Right hindlimb (tissue), 1 donor: ENCODE measurements at places on chromosomes 6 and 20.

DNA sequence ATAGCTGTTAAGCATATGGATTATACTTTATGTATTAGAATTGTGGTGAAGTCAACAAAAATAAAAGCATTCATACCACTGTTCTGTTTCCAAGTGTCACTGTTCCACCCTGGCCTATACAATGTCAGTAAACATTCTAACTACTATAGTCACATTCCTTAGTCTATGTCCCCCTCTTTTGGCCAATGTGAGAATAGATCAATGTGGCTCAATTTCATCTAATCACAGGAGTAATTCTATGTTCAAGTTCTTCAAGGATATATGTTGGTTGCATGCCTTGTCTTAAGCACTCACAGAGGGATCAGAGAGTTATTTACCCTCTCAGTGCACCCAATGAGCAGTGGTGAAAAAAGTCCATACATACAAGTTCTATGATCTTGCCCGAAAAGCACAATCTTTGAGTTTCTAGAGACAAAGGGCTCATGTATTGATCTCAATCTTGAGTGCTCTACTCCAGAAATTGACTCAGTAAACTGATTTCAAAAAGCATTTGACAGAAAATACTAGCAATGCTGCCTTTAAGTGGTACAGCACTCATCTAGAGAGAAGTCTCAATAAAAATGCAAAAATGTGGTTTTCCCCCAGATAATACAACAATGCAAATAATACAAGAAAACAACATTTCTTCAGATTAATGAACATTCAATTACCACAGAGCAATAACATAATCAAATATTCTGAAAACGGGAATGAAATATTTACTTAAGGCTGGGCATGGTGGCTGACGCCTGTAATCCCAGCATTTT, 16.5 kb downstream of the SMLR1 start:
- DNase-seq = no peak

DNA sequence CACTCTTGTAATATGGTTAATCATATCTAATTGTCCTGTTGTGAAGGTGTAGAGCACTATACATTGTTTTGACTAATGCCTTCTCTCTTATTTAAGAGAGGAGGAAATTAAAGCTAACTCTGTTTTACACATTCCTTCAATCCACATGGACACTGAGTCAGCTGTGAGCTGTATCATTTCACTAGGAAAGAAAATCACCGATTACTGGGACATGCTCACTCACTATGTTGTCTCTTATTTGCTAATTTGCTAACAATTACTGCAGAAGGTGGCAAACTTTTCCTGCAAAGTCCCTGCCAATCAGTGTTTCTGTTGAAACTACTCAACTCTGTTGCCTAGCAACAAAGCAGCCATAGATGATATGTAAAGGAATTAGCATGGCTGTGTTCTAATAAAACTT, 98.2 kb downstream of the BCAS1 start:
- DNase-seq = no peak

GRCh38 chr6:27478141-27478705, 5.3 kb upstream of the ZNF184 start:
- DNase-seq = no peak

DNA sequence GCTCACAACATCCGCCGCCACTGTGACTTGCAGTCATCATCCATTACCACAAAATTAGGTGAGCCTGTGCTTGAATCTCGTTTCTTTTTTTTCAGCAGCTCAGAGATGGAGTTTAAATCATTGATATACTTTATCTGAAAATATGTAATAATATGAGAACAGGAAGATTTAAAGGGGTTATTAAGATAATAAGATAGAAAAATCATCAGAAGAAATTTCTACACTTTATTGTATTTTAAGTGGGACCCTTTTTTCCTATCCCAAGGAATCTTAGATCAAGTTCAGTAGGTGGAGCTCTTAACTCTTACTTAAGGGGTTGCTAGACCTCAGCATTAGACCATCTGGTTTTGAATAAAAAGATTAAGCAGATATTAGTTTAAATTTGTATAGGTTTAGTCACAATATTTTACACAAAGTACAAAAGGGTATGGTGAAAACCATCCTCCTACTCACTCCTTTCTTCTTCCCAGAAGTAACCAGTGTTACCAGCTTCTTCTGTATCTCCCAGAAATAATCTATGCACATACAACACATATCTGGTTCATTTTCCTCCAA, 9.4 kb upstream of the NCOA7 start:
- DNase-seq = no peak

GRCh38 chr6:24441599-24441904, 38.8 kb downstream of the MRS2 start:
- no peak for DNase-seq

DNA sequence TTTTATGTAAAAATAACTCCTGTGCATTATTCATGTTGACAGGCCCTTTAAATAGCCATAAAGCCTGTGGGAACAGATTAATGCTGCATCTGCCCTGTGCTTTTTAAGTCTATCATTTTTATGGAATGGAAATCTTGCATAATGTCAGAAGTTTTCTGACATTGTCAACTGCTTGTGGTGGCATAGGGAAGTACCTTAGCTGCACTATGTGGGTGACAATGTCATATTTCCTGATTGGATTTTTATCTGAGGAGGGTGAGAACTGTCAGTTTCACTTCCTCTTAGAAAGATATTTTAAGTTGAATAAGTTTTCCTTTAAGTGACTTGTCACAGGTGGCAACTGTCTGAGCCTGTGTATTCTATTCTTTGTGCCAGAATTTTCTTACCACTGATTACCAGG, 267.9 kb downstream of the PLCB1 start:
- DNase-seq = no peak

DNA sequence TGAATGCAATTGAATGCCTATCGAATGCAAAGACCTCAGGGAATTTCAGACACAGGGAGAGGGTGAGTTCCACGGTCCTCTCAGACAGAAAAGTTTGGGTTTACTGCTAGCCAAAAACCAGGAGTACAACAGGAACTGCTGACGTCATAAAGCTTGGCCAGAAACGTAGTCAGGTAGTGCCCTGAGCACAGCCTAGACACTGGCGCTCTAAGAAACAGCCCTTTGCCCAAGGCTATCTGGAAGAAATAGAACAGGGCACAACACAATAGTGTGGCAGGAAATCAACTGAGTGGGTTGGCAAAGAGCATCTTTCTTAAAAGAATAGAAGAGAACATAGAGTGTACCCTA, 58.0 kb downstream of the GFOD1 start:
- no peak for DNase-seq

GRCh38 chr6:121382467-121383121, 48.3 kb upstream of the TBC1D32 start:
- peak; percentile 27 for DNase-seq

DNA sequence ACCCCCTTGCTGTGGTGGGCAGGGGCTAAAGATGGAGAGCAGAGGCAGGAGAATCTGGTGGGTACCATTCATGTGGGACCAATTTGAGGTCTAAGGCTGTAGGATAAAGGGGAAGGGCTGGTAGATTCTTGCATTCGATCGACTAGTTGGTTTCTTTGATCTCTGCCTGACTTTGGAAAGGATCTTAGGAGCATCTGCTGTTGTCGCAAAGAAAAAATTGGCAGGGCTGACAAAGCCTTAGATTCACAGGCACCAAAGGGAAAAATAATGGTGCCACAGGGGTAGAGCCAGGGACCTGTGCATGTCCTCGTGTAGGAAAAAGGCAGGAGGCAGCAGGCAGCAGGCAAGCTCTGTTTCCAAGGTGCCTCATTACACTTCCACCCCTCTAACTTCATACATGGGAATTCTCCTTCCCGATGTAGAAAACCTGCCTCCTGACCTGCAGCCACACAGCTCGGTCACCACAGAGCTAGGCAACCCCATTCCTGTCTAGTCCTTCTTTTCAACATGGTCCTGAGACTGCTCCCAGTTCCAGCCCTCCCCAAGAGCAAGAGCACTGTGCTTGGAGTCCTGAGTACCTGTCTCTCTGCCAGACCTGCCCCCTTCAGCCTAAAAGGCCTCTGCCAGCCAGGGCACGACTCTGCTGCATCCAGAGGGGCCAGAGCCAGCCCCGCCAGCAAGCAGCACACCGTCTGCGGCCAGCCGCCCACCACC, 71.9 kb downstream of the FGD2 start:
- DNase-seq = no peak

GRCh38 chr20:53379014-53379832, 214.4 kb downstream of the ZNF217 start:
- DNase-seq = no peak

GRCh38 chr6:98380589-98380988, 453.8 kb upstream of the POU3F2 start:
- no peak for DNase-seq

DNA sequence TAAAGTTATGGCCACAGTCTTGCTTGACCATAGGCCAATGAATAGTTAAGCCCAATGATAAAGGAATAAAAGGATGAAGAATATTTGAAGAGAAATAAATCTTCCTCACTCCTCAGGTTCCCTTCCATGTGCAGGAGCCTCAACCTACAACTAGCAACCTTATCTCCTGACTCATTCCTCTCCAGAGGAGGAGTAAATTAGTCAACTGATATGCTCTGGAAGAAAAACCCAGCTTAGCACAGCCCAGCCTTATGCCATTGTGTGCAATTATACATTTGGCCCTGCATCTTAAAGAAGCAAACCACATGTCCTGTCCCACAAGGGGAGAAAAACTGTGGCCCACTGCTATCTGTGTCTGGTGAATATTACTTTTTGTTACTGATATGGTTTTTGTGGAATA, 82.1 kb downstream of the PHIP start:
- DNase-seq = no peak

DNA sequence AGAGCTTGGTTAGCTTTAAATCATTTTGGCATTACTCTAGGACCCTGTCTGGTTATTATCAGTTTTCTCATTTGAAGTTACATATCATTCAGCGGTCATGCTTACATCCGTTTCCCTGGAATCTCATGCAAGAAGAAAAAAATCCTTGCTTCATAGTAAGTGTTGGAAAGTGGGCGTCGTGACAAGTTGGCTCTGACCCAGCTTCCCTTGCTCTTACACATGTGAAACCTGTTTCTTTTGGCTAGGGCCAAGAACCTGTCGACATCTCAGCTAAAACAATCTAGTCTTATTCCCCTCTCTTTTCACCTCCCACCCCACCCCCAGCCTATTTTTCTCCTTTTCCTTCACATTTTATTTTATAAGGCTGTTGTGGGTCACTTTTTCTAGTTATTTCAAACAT, 45.5 kb downstream of the ANKS1A start:
- peak; percentile 76 for DNase-seq

- no peak for DNase-seq
Observed at GRCh38 chr6:121595646-121596045, 160.2 kb downstream of the GJA1 start.

GRCh38 chr6:52691718-52692117, 20.8 kb downstream of the TMEM14A start:
- DNase-seq = no peak

- DNase-seq = no peak
Observed at GRCh38 chr6:29861521-29862255, 34.1 kb downstream of the HLA-G start.

DNA sequence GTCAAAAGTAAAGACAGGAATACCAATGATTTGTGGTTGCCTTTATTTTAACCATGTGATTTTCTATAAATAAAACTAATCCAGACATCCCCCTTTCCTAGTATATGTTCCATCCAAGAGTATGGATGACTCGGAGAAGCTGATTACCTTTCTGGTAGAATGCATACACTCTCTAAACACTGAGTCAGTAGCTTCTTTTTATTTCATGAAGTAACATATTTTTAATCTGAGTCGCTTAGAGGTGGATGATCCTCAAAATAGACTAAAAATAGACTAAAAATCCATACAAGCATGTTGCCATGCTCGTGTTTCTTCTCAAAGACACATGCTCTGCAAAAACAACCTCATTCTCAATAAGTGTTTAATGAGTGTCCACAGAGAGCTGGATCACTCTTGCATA, 263.7 kb downstream of the COL12A1 start:
- DNase-seq = no peak

DNA sequence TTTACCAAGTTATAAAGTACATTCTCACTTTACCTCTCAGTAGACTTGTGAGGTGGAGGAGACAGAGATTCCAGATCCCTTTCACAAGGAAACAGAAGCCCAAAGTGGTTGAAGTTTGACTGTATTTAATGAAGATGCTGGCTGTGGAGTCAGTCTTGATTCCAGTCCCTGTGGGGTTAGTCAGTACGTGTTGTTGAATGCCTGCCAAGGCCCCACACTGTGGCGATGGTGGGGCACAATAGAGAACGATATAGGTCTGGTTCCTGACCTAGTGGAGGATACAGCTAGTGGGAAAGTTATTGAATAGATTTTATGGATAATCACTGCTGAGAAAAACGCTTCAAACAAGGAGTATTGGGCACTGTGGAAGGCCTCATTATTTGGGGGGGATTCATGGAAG, 71.4 kb downstream of the LRRC1 start:
- DNase-seq = no peak

DNA sequence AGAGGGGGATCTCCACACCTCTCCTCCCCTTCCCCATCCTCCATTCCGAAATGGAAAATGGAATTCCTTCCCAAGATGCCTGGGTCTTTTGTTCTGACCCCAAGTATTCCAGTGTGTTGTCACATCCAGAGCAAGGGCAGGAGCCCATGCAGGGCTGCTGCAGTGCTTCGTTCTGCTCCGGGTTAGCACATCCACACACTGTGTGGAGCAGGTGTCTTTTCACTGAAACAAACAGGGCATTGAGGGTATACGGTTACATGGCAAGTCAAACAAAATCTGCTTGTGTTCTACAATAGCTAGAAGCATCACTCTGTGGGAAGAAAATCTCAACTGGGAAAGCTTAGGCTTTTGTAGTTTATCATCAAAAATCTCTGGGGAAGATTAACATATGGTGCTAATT, 56.9 kb downstream of the LYRM2 start:
- no peak for DNase-seq

DNA sequence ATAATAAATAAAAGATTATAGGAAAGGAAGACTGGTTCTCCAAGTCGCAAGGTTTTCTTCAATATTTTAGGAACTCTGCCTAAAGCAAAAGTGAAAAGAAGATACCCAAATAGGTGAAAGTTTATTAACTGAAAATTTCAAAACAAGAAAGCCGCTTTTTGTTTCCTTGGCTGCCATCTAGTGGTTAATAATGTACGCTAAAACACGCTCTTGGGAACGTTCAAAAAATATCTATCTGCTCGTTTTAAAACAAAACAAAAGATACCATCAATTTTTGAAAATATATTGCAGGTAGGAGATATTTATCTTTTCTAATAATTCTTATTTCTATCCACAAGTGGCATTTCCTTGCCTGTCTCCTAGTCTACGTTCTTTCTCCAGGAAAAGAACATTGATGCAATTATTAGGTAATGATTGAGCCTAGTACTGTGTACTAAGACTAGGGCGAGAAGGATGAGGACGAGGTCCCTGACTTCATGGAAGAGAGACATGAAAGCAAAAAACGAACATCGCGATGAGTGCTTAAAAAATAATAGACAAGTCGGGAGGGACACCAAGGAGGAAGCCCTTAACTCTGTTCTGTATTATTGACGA, 97.2 kb downstream of the SPTLC3 start:
- DNase-seq = no peak

DNA sequence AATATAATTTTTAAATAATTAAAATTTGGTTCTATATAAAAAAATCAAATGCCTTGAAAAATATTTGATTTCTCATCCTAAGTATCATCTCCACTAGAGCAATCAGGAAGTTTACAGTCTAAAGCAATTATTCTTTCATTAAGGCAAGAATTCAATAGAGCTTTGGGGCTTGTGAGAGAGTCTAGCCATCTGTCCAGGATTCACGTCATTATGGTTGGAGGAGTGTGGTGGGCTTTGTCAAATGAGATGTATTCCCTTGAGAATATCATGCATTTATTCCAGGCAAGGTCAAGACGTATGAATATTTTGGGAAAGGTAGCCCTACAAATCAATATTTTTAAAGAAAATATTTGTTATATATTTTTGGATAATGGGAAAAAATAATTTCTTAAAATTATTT, 132.4 kb downstream of the ELOVL4 start:
- no peak for DNase-seq

GRCh38 chr20:41746635-41747034, 128.5 kb upstream of the CHD6 start:
- DNase-seq = no peak
